ENCODE measurements at places on chromosomes 3 and 15.

GRCh38 chr3:158701420-158702065, 29.1 kb upstream of the LXN start:
- DNase-seq, result no peak

GRCh38 chr15:66743703-66744536, 41.9 kb downstream of the SMAD6 start:
- no peak for DNase-seq

GRCh38 chr15:70712271-70712670, 51.1 kb downstream of the UACA start:
- DNase-seq, result no peak

DNA sequence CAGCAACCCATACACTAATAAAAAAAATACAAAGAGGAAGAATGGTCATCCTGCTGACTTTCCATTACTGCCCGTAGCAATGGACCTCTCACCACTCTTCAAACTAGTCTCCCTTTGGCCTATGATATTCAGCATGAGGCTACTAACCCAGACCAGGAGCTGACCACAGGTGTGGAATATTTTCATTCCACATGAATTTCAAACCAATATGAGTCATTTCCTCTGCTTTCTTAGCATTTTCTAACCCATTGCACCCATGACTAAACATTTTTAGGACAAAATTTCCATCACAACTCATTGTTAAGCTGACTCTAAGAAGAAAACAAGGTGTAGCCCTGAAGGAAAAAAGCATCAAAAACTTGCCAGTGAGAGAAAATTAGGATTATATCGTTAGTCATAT, 34.0 kb upstream of the ZPLD1 start:
- no peak for DNase-seq

DNA sequence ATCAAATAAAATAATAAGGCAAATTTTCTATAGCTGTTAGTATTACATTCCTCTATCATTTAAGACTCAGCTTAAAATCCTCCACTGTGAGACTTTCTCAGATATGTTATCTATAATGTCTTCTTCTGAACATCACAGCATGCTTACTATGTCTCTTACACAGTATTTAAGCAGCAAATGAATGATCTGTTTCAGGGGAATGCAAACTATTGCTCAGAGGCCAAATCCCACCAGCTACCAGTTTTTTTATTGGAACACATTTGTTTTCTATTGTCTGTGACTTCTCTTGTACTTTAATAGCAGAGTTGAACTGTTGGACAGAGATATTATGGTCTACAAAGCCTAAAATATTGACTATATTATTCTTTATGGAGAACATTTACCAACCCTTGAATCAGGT, 59.6 kb downstream of the C3orf38 start:
- DNase-seq, result no peak

DNA sequence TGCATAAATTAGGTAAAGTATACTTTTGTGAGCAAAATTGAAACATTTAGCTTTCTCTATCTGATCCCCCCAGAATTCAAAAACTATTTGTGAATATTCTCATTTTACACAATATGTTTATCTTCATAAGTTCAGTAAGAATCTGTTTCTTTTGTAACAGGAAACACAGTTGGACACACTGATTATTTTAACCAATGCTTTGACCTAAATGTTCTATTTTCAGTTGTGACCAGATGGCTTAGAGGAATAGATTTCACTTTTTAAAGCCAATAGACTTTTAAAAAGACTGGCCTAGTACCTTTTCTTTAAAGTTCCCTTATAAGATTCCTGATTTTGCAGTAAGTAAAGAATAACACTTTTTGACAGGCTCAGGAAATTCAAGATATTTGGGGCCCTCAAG, 74.0 kb upstream of the STRIT1 start:
- DNase-seq, result no peak

All from T47D (cell line).